ENCODE measurements at places on chromosomes 3 and 15.
A peak's percentile ranks its signal among the peaks of the same experiment; 100 is the strongest.

DNA sequence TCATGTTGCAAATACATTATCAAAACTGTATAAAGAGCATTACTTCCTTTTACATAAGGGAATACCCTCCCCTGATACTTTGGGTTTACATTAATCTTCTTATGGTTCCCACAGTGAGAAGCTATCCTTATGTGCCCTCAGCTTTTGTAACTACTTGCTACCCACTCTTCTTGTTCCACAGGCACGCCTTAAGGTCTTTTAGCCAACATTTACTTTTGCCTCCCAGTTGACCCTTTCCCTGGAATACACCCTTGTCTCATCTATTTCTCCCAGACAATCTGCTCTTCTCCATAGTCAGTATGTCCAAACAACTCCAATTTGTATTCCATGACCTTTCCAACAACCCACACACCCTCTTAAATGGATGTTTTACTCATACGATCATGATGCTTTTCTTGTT is 116.8 kb upstream of the COL8A1 start:
- no peak for DNase-seq

DNA sequence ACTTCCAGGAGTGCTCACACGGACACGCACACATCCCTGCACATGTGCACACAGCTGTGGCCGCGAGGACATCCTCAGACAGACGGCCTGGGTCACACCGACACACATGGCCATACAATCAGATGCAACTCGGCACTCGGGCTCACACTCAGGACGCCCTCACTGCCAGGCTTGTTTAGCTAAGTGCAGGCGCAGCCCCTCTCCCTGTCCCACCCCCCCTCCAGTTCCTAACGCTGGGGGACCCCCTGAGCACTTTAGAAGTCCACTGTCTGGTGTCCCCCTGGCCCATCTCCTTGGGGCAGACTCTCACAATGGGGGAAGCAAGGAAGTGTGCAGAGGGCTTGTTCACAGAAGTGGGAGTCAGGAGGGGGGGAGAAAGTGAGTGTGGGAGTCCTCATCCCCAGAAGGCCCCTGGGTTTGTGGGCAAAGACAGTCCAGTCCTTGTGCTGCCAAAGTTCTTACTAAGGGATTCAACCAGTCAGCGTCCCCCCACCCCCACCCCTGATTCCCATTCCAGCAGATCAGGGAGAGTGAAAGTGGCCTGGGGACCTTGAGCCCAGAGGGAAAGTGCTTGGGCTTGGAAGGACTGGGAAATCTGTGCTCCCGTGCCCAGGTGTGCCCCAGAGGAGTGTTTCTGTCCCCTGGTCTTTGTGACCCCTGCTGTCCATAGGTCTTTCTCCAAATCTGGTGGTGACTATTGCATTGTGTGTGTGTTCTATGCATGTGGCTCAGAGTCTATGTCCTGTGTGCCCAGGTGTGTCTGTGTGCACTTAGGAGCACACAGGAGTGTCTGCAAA is 767 bp upstream of the GATA2 start:
- DNase-seq, result no peak

DNA sequence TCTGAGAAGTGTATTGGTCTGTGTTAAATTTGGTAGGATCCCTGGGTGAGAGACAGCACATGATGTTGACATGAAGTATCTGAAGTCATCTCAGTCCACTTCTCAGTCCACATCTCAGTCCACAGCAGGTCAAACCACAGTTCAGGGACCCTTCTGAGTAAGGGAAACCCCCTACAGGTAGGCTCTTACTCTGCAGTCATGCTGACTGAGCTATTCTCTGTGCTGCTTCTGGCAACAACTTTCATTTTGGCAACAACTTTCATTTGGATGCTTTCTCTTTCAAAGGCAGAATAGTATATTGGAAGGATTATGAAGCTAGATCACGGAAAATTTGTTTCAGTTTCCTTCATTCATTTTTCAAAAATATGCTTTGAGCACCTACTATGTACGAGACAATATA is 178.2 kb upstream of the GOLIM4 start:
- DNase-seq, result no peak

DNA sequence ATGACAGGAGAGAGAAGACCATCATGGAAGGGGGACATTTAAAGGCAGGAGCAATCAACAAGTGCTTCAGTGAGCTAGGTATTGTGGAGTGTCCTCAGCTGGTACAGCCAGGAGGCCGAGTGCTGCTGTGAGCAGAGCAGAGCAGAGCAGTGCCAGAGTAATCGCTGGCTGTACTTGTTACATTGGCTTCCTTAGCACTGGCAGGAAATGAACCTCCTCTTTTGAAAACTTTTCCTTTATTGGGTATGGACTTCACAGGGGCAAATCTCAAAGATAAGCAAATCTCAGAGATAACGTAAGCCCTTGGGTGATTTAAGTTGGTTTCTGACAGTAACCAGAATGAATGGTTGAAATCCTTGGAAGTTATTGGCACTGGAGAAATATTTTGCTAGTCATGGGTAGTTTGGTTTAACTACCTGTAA is 2.1 kb downstream of the SH3GL3 start:
- DNase-seq, result no peak

DNA sequence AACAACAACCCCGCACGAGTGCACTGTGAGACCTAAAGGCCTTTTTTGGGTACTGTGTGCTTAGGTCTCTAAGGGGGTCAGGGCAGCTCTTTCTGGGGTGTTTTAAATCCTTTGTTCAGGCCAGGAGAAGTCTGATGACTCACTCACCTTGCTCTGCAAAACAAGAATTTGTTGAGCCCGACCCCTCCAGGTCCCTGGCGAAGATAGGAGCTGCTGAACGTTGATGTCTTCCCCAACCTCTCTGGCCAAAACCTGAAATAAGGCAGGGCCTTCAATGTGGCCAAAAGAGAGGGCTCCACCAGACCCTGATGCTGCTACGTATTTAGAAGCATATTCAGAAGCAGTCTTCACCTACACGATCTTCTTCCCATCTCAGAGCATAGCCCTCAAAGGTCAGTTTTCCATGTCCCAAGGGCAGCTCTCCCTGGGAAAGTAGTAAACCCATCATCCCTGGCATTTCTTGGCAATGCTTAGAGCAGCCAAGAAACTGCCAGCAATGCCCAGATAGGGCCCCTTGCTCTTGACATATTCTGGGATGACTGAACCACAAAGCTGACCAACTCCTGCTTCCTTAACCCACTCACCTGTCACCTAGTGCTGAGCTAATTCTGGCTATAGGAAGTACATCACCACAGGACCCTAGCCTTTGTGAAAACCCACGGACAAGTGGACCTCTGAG is 27.1 kb downstream of the CCDC13 start:
- DNase-seq, result no peak

GRCh38 chr3:75272691-75273090 is 391.4 kb upstream of the FRG2C start:
- DNase-seq, result peak; percentile 81

DNA sequence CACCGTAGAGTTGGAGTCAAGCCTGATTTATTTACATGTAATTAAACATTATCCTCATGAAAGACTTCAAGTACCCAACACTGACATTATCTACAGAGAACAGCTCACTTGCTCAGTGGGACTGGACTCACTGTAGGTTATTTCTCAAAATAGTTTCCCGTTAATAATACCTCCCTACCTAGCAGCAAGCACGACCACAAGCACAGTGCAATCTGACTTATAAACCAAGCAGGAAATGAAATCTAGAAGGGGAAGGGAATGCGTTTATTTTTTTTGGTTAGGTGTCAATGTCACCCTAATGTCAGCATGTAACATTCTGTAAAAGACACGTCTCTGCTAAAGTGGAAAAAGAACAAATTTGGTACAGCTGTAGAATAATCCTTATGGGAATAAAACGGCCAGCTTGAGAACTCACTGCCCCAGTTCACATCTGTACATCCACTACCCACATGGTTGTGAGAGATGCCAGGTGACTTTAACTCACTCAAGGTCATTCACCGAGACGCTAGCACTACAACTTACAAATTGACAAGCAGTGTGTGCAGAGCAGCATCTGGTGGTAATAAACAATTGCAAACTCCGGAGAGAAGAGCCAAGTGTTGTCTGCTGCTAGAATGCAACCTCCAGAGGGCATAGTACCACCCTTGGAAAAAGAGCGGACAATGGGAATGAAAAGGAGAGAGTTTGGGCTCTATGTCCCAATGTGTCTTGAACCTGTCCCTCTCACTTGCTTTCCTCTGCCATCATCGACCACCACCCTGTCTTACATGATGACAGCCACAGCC is 242.5 kb downstream of the CADPS start:
- no peak for DNase-seq

GRCh38 chr3:179149406-179149867 is 1.3 kb downstream of the PIK3CA start:
- peak; percentile 27 for DNase-seq

DNA sequence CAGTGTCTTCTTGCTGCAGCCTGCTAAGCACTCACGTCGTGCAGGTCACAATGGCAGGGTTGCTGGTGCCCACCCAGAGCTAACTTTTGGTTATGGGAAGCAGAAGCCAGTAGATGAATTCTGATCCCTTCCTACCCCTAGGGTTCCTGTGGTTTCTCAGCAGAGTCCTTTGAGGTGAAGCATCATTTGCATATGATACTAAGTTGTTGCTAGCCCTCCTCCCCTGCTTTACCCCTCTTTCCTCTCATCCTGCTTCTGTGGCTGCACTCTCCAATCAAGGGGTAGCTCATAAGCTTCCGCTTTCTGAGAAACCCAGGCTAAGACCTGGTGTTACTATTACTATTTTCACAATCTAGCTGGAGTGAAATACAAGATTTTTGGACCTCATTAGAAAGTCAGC is 22.1 kb upstream of the HEG1 start:
- no peak for DNase-seq

DNA sequence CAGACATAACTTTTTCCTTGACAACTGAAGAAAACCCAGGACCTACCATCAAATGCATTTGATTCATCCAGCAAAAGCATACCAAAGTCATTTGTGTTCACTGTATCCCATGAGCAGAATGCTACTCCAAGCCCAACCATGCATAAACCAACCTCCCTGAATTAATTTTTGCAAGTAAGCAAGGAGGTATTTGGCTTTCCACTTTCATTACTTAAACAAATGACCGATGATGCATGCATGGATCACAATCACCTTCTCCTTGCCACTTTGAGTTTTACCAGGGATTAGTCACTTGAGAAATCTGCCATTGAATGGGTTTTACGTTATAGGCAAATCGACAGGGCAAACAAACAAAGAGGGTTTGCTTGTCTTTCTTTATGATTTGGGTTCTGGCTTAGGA is 214.8 kb downstream of the FMN1 start:
- DNase-seq, result peak; percentile 97

DNA sequence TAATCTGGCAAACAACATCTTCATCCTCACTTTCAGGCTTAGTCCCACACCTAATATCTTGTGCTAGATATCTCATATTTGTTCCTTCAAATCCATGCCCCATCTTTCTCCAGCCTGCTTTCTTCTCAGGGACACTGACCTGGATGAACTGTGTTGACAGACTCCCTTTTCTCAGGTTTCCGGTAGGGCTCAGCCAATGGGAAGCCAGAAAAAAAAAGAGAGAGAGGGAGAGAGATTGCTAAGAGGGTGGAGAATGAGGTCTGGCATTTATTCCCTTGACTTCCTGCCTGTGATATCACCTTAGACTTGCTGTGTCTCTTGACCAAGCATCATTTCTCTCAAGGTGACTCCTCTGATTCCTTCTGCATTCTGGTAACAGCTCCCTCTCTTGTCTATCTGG is 145.6 kb upstream of the ABI3BP start:
- no peak for DNase-seq

- no peak for DNase-seq
Measured at GRCh38 chr15:90638201-90638691, 78.9 kb upstream of the BLM start.

DNA sequence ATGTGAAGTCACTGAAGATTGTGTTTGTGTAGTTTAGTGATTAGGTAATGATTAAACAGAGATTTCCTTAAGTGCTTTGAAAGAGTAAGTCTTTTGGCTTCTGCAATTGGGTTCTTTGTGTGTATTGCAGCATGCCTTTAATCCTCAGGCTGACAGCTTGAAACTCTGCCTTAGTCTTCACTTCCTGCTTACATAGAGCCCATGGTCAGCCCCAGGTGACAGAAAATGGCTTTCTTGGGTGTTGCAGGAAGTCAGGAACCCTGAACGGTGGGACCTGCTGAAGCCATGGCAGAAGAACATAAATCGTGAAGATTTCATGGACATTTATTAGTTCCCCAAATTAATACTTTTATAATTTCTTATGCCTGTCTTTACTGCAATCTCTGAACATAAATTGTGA is 61.3 kb downstream of the KBTBD8 start:
- DNase-seq, result no peak

GRCh38 chr15:52076889-52077781 is 35.4 kb downstream of the BCL2L10 start:
- peak; percentile 90 for DNase-seq

- no peak for DNase-seq
Measured at GRCh38 chr3:177065285-177066033, 131.8 kb downstream of the TBL1XR1 start.

- DNase-seq, result peak; percentile 59
Measured at GRCh38 chr3:72154391-72155335, 369.7 kb upstream of the PROK2 start.

GRCh38 chr3:42486814-42487565 is 15.5 kb upstream of the VIPR1 start:
- DNase-seq, result no peak

DNA sequence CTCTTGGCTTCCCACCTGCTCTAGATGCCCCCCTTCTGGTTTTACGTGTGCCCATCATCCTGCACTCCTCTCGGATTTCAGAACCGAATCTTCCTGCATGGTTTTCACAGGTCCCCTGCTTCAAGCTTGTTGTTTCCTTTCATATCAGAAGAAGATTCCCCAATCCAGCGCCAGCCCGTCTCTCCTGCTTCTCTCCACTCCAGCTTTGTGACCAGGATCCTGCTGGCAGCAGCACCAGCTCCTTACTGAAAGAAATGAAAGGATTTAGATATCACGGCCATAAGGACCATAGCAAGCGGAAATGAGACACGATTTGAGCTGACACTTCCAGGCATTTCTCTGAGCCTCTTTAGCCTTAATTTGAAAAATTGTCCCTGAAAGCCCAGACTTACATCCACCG is 180.3 kb upstream of the UBE3A start:
- DNase-seq, result no peak

All from fibroblast of skin of abdomen (primary cell).